OCI-LY7 (cell line): ENCODE measurements at places on chromosomes 7 and 10.

GRCh38 chr10:34954142-34954541 lies 136.0 kb downstream of the CUL2 start:
- no peak for DNase-seq

DNA sequence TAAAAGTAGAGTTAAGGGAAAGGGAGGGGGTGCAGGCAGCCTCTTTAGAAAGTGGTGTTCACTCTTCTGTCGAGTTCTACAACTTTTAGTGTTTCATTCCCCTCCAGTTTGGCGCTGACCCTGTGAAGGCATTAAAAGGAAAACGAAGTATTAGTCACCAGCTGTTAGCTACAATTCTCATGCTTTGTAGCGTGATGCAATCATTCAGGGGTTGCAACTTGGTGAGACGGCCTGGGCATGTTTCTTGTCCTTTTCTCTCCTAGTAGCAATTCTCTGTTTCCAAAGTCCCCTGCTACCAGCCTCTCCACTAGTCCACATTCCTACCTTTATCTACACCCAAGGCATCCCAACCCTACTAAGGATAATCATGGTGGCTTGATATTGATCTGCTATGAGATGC lies 33.7 kb upstream of the DGKI start:
- DNase-seq = no peak

DNA sequence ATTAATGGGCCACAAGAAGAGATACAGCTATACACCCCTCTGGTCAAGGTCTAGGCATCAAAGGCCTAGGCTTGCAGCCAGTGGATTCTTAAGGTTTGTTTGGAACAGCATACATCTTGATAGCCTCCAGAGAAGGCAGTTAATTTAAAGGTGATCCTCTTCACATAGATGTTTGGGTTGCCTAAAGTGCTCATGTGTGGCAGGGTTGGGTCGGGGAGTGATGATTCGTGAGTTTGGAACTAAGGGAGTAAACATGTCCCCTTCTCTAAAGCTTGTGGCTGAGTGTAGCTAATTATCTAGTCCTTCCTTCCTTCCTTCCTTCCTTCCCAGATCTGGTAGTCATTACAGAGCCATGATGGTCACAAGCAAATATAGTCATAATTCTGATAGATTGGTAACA lies 12.4 kb downstream of the PCLO start:
- no peak for DNase-seq

DNA sequence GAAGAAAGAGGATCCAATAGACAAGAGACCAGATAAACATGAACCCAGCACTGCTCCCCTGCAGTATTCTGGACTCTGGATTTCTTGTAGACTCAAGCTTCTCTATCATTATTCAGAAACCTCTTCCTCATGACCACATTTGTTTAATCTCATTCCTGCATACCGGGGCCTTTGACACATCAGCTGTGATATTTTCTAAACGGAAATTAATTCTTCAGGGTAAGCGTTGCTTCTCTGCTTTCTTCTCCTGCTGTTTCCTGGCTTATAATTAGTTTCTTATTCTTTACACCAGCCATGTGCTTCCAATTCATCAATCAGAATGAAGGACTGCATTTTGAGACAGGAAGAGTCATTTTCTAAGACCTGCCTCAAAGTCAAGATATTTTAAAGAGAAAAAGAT lies 54.2 kb upstream of the TARP start:
- no peak for DNase-seq

GRCh38 chr7:132326878-132327589 lies 249.2 kb downstream of the PLXNA4 start:
- no peak for DNase-seq

- no peak for DNase-seq
Observed at GRCh38 chr10:17022466-17022825, 107.2 kb downstream of the CUBN start.

- DNase-seq = no peak
Observed at GRCh38 chr10:112259688-112260087, 23.5 kb upstream of the TECTB start.

DNA sequence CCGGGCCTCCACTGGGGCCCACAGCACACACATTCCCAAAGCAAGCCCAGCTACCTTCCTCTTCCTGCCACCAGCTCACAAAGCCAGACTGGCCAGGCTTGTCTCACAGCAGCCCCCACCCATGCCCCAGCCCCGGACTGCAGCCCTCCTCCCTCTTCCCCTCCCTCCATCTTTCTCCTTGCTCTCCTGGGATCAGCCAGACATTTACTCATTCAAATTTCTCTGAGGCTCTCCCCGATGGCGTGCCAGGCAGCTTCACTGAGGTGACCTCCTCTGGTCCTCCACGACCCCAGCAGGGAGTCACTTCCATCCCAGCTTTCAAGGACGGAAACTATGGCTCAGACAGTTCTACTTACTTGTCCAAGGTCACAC lies 187.5 kb downstream of the GRID1 start:
- DNase-seq = no peak

GRCh38 chr7:72182036-72182435 lies 230.1 kb downstream of the CALN1 start:
- DNase-seq = no peak

DNA sequence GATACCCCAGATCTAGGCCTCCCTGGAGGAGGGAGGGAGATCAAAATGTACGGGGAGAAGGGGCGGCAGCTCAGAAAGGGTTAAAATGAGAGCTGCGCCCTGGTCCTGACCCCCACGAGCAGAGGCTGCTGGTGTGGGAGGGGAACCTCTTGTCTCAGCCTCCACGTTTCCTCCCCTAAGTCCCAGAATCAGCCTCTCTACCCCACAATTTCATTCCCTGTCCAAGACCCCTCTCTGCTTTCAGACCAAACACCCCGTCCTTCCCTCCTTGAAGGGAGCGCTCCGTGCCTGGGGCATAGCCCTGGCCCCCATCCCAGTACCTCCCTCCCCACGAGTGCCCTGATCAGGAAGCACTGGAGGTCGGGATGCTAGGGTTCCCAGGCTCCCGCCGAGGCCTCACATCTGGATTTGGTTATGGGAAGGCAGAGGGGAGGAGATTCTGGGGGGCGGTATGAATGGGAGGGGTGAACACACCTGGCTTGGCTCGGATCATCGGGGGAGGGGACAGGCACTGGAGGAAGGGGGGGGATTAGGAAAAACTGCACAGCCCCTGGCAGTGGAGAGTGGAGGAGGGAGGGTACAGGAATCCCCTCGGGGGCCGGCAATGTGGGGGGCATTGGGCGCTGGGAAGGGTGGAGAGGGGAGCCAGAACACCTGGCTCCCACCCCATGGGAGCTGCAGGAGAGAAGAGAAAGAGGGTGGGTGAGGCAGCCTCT lies 2.7 kb downstream of the EPHB4 start:
- no peak for DNase-seq

- DNase-seq = no peak
Observed at GRCh38 chr7:128884561-128885369, 22.1 kb downstream of the ATP6V1F start.

GRCh38 chr10:85575441-85575840 lies 791.2 kb downstream of the GRID1 start:
- DNase-seq = no peak

DNA sequence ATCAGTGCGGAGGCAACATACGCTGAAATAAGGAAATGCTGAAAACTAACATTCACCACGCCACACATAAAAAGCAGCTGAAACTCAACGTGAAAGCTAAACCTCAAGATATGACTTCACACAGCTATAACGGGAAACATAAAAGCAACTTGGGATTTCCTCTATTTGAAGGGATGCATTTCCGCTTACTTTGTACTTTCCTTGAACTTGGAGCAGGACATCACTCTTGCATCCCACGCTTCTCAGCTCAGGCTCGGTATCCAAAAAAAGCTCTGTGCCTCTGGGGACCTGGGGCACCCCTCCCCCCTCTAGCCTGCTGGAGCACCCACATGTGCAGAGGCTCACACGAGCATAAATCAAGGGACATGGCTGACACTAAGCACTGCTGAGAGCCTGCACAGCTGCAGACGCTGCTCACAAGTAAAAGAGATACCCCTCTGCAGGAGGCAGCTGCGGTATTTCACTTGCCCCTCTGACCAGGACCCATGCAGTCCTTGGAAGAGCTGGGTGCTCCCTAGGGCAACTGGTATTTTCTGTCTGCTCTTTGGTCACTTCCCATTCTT lies 34.2 kb downstream of the PARD3 start:
- DNase-seq = peak; percentile 2

DNA sequence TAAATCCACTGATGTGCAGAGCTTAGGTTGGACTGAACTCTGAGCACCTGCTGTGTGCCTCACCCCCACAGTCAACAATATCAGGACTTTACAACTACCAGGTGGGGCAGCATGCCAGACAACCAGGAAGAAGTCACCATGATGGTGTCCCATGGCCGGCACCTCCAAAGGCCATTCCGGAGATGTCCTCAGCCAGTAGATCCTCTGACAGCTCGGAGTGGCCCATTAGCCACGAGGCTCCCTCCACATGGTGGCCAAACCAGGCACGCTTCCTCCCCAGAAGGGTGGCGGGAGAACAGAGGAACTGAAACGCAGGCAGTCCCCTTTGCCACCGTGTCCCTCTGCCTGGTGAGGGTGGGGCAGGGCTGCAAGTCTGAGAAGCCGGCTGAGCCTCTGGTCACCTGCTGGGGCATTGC lies 390.0 kb downstream of the TNS3 start:
- DNase-seq = peak; percentile 62

- DNase-seq = no peak
Observed at GRCh38 chr7:108158776-108159175, 28.6 kb upstream of the LAMB4 start.

- peak; percentile 3 for DNase-seq
Observed at GRCh38 chr10:54800741-54801421, at the start of gene PCDH15. Gene PCDH15 (minus strand): TSS chr10:54801231. CDS start chr10:54664262, 136,969 bp downstream.

GRCh38 chr7:25103773-25104172 lies 21.3 kb downstream of the CYCS start:
- DNase-seq = no peak

DNA sequence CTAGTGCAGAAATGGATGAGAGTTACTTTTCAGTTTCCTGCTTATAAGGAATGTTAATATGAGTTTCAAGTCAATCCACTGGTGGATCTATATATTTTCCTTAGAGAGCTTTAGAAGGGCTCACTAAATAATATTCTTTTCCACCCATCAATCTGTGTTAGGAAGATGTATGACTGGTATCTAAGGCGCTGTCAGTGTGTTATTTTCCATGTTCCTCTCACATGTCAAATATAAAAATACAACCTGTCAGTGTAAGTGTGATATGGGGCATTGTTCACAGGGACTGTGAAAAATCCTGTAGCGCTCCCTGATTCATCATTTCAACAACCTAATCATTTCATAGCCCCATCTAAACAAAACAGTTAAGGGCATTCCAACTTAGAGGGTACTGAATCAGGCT lies 203.1 kb downstream of the TMEM26 start:
- no peak for DNase-seq

DNA sequence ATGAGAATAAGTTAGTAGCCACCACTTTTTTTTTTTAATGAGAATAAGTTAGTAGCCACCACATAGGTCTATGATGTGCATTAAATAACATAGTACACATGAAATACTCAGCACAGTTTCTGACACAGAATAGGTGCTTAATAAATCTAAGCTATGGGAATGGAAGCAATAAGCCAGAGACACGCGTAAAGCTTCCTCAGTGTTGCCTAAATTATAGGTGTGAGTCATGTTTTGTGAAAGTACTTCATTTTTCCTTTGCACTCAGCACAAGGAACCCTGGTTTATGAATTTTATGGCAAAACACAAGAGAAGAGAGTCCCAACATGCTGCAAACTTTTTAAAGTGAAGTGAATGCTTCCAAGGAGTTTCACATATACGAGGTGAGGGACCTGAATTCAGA lies 267.4 kb downstream of the RNLS start:
- no peak for DNase-seq

DNA sequence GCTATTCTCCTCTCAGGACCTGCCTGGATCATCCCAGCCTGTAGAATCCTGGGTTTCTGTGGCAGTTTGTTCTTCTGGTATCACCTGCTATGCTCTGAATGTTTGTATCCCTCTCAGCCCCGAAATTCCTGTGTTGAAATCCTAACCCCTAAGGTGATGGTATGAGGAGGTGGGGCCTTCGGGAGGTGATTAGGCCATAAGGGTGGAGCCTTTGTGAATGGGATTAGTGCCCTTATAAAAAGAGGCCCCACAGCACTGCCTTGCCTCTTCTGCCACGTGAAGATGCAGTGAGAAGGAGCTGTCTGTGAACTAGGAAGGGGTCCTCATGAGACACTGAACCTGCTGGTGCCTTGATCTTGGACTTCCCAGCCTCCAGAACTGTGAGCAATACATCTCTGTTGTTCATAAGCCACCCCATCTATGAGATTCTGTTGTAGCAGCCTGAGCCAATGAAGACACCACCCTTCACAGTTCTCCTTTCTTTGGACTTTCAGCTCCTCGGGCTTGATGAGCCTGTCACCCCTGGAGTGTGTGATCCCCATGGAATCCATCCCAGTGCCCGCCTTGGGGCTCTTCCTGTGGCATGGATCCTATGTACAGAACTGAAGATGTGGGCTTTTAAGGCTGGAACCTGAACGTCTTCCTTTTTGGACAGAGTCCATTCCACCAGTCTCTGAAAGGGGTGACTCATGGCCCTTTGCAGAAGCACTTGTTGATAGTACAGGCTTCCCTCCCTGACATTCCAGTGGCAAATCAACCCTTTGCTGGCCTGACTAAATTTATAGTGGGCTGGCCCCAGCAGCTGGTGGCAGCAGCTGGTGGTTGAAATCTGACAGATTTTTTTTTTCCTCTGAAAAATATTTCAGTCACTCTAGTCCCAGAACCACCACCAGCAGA lies 138.0 kb downstream of the TACC2 start:
- DNase-seq = no peak

DNA sequence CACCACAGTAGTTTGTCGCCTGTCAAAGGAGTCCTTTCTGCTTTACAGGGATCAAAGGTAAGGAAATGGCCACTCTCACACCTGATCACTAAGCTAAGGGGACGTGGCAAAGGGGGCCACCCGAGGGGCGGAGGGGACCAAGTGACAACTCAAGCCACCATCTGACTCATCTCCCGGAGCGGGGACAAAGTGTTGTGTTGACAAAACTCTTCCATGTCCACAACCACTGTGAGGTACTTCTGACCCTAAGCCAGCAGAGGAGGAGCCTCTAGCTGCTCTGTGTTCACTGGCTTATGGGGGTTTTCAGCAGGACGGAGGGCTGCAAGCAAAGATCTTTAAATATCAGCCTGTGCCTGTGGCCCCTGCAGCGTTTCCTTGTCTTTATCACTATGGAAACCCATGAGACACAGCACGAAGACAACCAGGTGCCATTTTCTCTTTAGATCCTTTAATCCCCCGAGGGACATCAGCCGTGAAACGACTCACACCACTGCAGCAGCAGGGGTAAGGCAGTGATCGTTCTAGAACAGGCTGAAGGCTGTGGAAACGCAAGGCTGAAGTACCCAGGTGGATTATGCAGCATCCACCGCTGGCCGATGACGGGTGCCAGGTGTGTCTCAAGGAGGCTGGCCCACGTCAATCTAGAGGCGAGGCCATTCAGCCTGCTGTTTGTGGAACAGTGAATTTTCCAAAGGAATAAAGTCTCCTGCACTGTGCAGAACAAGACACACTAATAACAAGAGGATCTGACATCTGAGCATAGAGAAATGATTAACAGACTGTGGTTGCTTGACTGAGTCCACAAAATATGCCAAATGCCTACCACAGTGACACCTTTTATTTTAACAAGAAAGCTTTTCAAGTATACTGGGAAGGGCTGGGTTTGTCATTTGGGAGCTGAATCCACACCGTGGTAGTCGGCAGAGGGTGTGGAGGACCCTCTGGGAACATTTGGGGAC lies 26.6 kb upstream of the DDC start:
- DNase-seq = no peak
